ENCODE measurements at places on chromosomes 1 and 21. TPM values are rescaled to one million over a fixed set of nuclear protein-coding genes. Genes with fewer than 3 reads are reported as not detected.

- no peak for DNase-seq
- no peaks in the 10 kb centered on the region for H3K4me1 ChIP-seq
- H3K27me3 ChIP-seq = no peaks in the 10 kb centered on the region
- H3K27ac ChIP-seq = no peak overlapping the region
Measured at GRCh38 chr21:38740090-38740489, 65.6 kb upstream of the ETS2 start.

GRCh38 chr21:32569261-32570230, 15.8 kb downstream of the TCP10L start:
- H3K27ac ChIP-seq = peak overlapping the region; percentile 88
- peaks cover 5% of the 10 kb centered on the region for H3K4me1 ChIP-seq
- H3K4me3 ChIP-seq = peak overlapping the region; percentile 56
- no peaks in the 10 kb centered on the region for H3K36me3 ChIP-seq
- no peak for DNase-seq

- H3K27ac ChIP-seq = no peak overlapping the region
- no peak for DNase-seq
- H3K4me1 ChIP-seq = no peaks in the 10 kb centered on the region
- H3K27me3 ChIP-seq = no peaks in the 10 kb centered on the region
- no peak overlapping the region for H3K4me3 ChIP-seq
- no peaks in the 10 kb centered on the region for H3K36me3 ChIP-seq
Measured at GRCh38 chr1:208808301-208808700, 564.1 kb upstream of the PLXNA2 start.

DNA sequence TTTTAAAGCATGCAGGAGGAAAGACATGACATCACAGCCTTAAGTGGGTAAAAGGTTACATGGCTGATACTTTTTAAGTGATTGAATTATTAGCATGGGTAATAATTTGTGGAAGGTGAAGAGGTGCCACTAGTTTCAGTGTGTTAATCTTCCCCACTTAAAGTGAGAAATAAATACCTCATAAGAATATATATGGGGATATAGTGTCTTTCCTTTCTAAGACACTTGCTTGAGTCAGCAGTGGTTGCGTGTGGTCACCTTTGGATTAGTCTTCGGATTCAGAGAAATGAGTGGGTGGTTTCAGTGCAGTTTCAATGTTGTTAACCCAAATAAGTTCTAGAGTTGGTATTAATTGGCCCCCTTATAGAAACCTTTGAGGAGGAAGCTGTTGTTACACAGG, 94.1 kb downstream of the ADGRL2 start:
- no peak for DNase-seq
- H3K27me3 ChIP-seq = no peaks in the 10 kb centered on the region
- peaks cover 9% of the 10 kb centered on the region for H3K4me1 ChIP-seq
- H3K36me3 ChIP-seq = no peaks in the 10 kb centered on the region
- H3K27ac ChIP-seq = no peak overlapping the region

DNA sequence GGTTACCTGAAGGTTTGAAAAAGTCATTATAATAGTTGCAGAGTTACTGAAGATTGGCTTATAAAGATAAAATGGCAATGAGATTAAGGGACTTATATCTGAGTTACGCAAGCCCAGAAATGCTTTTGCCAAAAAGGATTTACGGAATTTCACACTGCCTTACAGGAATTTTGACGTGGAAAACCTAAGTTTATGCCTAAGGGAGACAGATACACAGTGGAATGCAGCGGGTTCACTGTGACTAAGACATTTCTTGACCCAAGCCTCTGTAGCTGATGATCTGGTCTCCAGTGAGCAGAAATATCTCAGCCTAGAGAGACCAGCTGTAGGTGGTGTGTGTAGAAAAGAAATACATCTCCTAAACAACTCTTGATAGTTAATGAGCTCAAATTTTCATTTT, 10.1 kb upstream of the EXO1 start:
- H3K4me1 ChIP-seq = no peaks in the 10 kb centered on the region
- no peak for DNase-seq
- H3K27ac ChIP-seq = no peak overlapping the region
- H3K36me3 ChIP-seq = no peaks in the 10 kb centered on the region
- H3K27me3 ChIP-seq = no peaks in the 10 kb centered on the region

- H3K27me3 ChIP-seq = no peaks in the 10 kb centered on the region
- no peaks in the 10 kb centered on the region for H3K36me3 ChIP-seq
- H3K27ac ChIP-seq = no peak overlapping the region
- peaks cover 19% of the 10 kb centered on the region for H3K4me1 ChIP-seq
- no peak for DNase-seq
Measured at GRCh38 chr1:234520908-234521817, 42.2 kb upstream of the TARBP1 start.

GRCh38 chr1:204080163-204080903, 7.4 kb downstream of the SOX13 start:
- peaks cover 98% of the 10 kb centered on the region for H3K4me1 ChIP-seq
- H3K4me3 ChIP-seq = peak overlapping the region; percentile 7
- peak overlapping the region; percentile 92 for H3K27ac ChIP-seq

TSPAN2 gene
- 10.6 TPM for total RNA-seq

FAM163A gene
- total RNA-seq = 2.5 TPM

PTAFR gene
- 1.2 TPM for total RNA-seq

KCNA3 gene
- 8.1 TPM for total RNA-seq

CFAP57 gene
- total RNA-seq = not detected

TRIM63 gene
- not detected for total RNA-seq

C1orf56 gene
- 5.2 TPM for total RNA-seq

RAB29 gene
- total RNA-seq = 7.9 TPM

TEDDM1 gene
- not detected for total RNA-seq

All from vagina (tissue), 2 donors.